HEK293T (cell line): ENCODE measurements at places on chromosomes 1 and 21.

- DNase-seq = no peak
Observed at GRCh38 chr1:21280011-21280471, 10.2 kb downstream of the ECE1 start.

GRCh38 chr1:201444792-201445191, 23.3 kb upstream of the TNNI1 start:
- no peak for DNase-seq

GRCh38 chr1:94737124-94737998, 82.8 kb upstream of the SLC44A3 start:
- DNase-seq = no peak

- no peak for DNase-seq
Observed at GRCh38 chr1:52259886-52260285, 106.1 kb downstream of the CC2D1B start.

- DNase-seq = no peak
Observed at GRCh38 chr1:168506204-168506819, 37.5 kb downstream of the XCL2 start.

DNA sequence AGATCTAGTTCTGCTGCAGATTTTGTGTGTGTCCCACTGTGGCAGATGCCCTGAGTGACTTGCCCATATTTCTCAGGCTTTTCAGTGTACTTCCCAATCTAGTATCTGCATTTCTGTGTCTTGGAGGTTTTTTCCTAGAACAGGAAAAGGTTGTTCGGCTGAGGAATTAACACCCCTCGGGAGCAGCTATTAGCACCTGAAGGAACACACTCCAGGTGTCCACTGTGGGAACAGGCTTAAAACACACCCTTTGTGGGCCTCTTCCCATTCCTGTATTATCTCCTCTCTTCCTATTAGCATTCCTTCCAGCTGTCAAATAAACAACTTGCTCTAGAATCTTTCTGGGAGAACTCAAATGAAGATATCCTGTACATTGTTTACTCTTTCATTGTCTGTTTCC, 178.3 kb downstream of the HMCN1 start:
- DNase-seq = no peak

GRCh38 chr1:9248341-9249262, 14.0 kb downstream of the H6PD start:
- no peak for DNase-seq

- peak; percentile 54 for DNase-seq
Observed at GRCh38 chr1:12031039-12031980, 12.0 kb downstream of the MIIP start.

GRCh38 chr1:247487057-247487456, 29.2 kb upstream of the OR2B11 start:
- DNase-seq = peak; percentile 34

GRCh38 chr1:98992844-98993243, 11.8 kb downstream of the PLPPR5 start:
- DNase-seq = no peak

DNA sequence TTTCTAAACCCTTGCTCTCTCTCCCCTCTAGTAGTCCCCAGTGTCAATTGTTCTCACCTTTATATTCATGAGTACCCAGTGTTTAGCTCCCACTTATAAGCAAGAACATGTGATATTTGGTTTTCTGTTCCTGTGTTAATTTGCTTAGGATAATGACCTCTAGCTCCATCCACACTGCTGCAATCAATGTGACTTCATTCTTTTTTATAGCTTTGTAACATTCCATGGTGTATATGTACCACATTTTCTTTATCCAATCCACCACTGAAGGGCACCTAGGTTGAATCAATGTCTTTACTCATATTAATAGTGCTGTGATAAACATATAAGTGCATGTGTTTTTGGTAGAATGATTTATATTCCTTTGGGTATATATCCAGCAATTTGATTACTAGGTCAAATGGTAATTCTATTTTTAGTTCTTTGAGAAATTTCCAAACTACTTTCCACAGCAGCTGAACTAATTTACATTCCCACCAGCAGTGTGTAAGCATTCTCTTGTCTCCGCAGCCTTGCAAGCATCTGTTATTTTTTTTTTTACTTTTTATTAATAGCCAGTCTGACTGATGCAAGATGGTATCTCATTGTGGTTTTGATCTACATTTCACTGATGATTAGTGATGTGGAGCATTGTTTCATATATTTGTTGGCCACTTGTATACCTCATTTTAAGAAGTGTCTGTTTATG, 277.8 kb downstream of the LTN1 start:
- no peak for DNase-seq

- no peak for DNase-seq
Observed at GRCh38 chr1:28890435-28890834, 23.9 kb upstream of the EPB41 start.

- DNase-seq = no peak
Observed at GRCh38 chr21:34017039-34017961, 56.1 kb upstream of the MRPS6 start.

- DNase-seq = no peak
Observed at GRCh38 chr21:38273745-38274542, 17.2 kb downstream of the KCNJ15 start.

DNA sequence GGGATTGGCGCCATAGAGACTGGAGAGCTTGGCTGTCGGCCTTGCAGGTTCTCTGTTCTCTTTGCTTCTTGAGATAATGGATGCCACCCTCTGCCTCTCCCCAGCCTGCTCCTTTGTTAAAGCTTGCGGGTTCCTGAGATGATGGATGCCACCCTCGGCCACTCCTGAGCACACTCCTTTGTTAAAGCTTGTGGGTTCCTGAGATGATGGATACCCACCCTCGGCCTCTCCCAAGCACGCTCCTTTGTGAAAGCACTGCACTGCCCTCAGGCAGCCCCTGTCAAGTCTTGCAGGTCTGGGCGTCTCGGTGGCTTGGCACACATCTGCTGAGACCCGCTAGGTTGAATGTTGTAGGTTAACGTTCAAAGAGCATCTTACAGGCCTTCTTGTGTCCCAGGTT, 76.5 kb downstream of the SCCPDH start:
- DNase-seq = no peak

DNA sequence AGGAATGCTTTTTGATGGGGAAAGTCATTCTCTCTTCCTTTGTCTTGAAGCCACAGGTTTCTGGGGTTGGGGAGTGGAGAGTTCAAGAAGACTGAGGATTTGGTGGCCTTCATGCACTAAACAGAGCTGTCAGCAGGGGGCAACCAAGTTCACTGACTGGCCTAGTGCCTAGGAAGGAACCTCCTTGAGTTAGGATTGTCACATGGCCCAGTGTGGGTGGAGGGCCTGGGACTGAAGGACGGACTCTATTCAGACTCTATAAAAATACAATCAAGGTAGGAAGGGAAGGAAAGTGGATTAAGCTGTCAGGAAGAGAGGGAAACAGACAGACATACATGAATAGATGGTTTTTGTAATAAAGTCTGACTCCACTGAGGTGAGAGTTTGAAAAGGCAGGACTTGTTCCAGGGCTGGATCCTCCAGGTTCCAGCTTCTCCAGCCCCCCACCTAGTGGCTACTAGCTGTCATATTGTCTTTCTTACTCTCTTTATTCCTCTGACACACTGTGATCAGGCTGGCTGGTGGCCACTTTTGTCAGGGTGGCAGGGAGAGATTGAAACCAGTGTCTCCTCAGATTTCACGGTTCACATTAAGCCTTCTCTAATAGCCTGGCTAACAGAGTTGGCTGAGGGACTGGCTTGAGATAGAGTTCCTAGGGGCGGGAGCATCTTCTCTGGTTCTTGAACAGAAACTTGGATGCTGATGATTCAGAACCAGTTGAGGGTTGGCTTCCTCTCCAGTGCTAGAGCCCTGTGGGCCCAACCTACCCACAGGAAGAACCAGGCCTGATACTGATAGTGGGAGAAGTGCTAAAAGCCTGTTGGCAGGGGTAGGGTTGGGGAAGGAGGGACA, 4.1 kb upstream of the SH3BGRL3 start:
- DNase-seq = peak; percentile 78

DNA sequence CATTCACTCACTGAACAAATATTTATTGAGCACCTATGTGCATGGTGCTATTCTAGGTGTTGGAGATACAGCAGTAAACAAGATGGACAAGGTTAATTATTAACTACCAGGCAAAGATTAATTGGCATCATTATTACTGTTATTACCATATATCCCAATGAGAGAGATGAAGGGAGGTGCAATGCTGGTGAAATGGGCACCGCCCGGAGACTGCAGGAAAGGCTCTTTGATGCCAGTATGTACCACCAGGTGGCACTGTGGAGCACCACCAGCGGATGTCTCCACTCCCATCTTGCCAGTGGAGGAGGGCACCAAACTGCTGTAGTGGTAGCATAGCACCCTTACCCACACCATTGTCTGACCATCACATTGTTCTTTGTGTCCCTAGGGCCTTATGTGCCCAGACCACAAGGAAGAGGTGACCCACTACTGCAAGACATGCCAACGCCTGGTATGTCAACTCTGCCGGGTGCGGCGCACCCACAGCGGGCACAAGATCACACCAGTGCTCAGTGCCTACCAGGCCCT, 3.0 kb downstream of the TRIM46 start:
- peak; percentile 89 for DNase-seq

- no peak for DNase-seq
Observed at GRCh38 chr1:109653306-109653705, 2.6 kb upstream of the GSTM4 start.

DNA sequence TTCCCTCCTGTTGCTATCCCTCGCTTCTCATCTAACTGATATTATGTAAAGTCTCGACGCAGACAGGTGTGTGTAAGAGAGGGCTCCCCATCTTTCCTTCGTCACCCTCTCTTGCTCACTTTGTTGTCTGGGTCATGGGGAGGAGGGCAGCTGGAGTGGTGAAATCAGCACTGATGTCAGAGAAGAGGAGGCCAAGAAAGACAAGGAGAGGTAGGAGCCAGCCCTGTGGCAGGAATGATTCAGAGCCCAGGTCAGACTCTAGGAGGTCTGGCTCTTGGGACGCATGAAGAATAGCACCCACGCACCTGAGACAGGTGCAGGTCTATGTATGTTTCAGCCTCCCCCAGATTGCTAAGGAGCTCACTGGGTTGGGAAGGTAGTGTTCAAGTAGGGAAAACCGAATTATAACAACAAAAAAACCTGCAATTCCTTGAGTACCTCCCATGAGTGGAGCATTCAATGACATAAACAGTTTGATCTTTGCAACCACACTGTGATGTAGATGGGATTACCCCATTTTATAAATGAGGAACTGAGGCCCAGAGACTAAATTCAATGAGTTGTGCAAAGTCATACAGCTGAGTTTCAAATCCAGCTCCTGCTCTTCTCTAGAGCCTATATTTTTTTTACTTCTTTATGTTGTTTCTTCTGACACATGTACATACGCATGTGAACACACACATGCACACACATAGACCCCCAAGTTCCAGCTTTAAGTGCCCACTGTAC, 10.4 kb downstream of the NUAK2 start:
- no peak for DNase-seq

GRCh38 chr1:160993544-160994193, 27.3 kb downstream of the F11R start:
- no peak for DNase-seq

DNA sequence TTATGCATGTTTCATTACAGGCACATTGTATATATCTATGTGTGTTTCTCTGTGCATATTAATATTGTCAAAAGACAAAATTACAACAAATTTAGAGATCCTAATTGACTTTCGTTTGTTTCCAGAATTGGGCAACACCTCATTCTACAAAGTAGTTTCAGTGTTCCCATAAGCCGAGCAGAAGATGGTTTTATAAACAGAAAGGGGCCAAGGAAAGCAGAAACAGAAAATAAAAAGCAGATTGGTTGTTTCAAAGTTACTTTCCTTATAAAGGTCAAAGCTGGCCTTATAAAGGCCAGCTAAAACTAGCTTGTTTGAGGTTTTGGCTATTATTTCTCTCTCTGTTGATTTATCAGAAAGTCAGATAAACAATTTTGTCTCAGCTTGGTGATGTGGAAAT, 116.2 kb upstream of the FGGY start:
- DNase-seq = no peak

- peak; percentile 96 for DNase-seq
Observed at GRCh38 chr1:159945483-159946241, at the start of gene IGSF9. IGSF9 (minus strand) TSS chr1:159945613; CDS start chr1:159943454, 2,159 bp downstream.

GRCh38 chr21:44783020-44783696, 18.5 kb downstream of the UBE2G2 start:
- no peak for DNase-seq

GRCh38 chr1:1020000-1020404, at the start of gene AGRN:
AGRN (plus strand) TSS chr1:1020120; CDS start chr1:1020173, 53 bp downstream.
- DNase-seq = peak; percentile 72

DNA sequence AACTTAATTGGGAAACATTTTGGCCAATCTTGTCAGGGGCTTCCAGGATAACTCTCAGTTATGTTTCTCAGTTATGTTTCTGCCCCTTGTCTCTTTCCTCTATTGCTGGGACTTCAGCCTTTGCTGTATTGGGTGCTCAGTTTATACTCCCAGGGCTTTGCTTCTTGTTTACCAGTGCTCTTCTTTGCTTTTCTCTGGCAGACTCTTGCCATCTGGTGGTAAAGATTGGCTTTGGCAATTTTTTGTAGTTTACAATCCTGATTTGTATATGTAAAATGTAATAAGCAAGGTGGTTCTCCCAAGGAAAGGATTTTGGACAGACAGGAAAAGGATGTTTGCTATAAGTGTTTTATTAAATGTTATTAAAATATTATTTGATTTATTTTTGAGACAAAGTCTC, 37.9 kb downstream of the FABP3 start:
- peak; percentile 42 for DNase-seq

GRCh38 chr1:96792220-96792619, 70.6 kb downstream of the PTBP2 start:
- DNase-seq = no peak

DNA sequence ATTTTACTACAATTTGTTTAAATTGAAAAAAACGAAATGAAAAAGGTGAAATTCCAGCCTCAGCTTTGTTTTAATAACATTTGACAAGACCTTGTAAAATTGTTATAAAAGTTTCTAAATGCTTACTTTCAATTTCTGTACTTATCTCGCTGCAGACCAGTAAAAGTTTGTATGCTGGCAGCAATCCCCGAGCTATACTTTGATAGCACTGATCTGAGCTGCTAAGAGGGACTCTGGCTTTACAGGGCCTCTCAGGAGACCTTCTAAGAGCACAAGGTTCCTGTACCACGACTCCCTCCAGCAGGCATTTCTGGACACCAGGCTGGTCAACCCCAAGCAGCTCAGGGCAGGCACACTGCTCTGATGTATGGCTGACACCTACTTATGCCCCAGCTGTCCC, 13.1 kb downstream of the STMN1 start:
- no peak for DNase-seq
